HTR-8/SVneo (cell line): ENCODE measurements at places on chromosomes 3 and 15.

DNA sequence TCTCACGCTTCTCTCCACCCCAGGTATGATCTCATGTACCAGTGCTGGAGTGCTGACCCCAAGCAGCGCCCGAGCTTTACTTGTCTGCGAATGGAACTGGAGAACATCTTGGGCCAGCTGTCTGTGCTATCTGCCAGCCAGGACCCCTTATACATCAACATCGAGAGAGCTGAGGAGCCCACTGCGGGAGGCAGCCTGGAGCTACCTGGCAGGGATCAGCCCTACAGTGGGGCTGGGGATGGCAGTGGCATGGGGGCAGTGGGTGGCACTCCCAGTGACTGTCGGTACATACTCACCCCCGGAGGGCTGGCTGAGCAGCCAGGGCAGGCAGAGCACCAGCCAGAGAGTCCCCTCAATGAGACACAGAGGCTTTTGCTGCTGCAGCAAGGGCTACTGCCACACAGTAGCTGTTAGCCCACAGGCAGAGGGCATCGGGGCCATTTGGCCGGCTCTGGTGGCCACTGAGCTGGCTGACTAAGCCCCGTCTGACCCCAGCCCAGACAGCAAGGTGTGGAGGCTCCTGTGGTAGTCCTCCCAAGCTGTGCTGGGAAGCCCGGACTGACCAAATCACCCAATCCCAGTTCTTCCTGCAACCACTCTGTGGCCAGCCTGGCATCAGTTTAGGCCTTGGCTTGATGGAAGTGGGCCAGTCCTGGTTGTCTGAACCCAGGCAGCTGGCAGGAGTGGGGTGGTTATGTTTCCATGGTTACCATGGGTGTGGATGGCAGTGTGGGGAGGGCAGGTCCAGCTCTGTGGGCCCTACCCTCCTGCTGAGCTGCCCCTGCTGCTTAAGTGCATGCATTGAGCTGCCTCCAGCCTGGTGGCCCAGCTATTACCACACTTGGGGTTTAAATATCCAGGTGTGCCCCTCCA, 19.1 kb downstream of the TYRO3 start:
- DNase-seq: no peak

- no peak for DNase-seq
These were observed 62.3 kb downstream of the LDHAL6B start for GRCh38 chr15:59268852-59269407.

DNA sequence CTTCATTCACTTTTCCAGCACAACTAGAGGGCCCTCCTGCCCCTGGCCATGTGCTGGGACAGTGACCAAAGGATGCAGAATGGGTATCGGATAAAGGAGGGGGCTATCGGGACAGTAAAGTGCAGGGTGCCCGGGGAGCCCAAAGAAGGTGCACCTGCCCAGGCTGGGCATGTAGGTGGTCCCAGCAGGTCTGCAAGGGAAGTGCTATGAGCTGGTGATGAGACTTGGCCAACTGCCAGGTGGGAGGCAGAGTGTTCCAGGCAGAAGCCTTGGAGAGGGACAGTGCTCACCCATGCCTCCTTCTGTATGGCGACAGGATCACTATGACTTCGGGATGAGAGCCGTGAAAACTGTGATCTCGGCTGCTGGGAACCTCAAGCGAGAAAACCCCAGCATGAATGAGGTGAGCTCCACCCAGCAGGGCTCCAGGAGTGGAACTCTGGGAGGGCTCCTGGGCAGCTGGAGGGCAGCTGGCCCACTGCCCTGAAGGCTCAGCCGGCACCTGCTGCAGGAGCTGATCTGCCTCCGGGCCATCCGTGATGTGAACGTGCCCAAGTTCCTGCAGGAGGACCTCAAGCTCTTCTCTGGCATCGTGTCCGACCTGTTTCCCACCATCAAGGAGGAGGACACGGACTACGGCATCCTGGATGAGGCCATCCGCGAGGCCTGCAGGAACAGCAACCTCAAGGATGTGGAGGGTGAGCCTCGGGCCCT, 48.4 kb downstream of the DNAH1 start:
- no peak for DNase-seq

GRCh38 chr3:111712294-111713167, 117.4 kb upstream of the ZBED2 start:
- no peak for DNase-seq

- DNase-seq: peak; percentile 7
These were observed 152.8 kb upstream of the GOLGA6L4 start for GRCh38 chr15:84082739-84083138.

GRCh38 chr3:156448300-156448699, 106.6 kb downstream of the SSR3 start:
- peak; percentile 30 for DNase-seq

DNA sequence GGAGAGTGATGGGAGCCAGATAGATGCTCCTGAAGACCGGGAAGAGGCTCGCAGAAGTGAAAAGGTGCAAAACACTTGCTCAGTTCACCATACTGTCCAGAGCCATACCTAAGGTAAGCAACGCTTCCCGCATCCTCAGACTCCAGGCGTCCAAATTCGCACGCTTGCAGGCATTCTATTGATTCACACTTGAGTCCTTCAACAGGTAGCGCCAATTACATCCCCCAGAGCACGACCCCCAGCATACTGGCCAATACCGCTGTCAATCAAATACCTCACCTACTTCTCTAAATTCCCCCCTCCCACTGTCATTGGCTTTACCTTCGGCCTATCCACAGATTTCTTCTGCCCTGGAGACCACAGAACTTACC, 361 bp upstream of the STXBP5L start:
- no peak for DNase-seq

DNA sequence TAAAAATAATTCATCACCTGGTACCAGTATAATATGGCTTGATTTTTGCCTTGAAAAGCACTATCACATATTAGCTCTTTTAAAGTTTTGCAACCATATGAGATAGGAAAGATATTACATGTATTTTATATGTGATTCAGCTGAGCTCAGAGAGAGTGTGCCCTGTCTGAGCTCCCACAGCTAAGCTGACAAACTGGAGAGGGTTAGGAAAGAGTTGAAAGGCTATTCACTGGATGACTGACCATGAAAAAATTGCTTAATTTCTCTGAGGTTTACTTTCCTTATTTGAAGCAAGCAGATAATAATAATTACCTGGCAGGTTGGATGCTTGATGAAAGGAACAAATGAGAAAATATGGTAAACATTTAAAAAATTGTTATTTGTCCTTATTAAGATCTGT, 97.4 kb upstream of the CCDC80 start:
- no peak for DNase-seq
